Right atrium auricular region (tissue), 2 donors: ENCODE measurements at places on chromosomes 7 and 10. TPM values are rescaled to one million over a fixed set of nuclear protein-coding genes. Genes with fewer than 3 reads are reported as not detected.

GRCh38 chr7:1065263-1065584 is 20.9 kb downstream of the GPR146 start:
- DNase-seq: no peak

DNA sequence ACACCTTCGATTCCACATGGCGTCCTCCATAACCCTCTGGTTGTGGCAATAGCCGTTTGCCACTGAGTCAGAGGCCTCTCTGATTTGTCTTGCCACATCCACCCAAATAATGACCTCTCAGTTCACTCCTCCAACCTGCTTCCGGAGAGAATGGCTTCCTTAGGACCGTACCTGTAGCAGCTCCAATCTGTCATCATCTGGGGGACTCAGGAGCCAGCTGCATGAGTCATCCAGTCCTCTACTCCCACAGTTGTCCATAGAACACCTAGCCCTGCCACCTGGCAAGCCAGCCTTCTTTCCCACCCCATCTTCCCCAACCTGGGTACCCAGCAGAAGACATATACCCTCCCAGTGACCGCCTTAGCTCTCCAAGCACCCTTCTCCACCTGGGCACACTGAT is 64.4 kb upstream of the MXI1 start:
- no peak for DNase-seq

DNA sequence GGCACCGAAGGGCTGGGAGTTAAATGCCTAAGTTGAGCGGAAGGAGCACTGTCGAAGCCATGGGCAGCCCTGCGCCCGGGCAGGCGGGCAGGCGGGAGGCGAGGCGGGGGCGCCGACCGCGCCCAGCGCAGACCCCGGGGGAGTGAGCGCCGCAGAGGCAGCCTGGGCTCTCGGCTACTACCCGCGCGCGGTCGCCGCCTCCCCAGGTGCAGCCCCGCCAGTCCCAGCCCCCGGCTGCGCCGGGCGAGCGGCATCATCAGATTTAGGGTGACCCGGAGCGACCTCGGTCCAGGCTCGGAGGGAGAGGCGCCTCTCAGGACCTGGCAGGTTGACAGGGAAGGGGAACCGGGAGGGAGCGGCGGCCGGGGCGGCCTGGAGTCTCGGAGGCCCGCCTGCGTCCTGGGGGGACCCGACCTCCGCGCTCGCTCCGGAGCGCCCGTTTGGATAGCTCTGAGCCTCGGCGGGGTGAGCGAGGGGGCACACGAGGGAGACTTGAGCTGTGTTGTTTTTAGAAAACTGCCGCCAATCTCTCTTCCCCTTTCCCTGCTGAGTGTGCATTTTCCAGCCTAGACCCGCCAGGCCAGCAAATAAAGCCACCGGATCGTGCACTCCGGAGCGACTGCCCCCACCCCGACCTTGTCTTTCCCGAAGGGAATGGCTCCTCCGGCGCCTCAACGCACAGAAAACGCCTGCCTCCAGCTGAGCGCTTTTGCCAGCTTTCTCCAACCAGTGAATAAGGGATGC is 2.3 kb upstream of the NRP1 start:
- no peak for DNase-seq

DNA sequence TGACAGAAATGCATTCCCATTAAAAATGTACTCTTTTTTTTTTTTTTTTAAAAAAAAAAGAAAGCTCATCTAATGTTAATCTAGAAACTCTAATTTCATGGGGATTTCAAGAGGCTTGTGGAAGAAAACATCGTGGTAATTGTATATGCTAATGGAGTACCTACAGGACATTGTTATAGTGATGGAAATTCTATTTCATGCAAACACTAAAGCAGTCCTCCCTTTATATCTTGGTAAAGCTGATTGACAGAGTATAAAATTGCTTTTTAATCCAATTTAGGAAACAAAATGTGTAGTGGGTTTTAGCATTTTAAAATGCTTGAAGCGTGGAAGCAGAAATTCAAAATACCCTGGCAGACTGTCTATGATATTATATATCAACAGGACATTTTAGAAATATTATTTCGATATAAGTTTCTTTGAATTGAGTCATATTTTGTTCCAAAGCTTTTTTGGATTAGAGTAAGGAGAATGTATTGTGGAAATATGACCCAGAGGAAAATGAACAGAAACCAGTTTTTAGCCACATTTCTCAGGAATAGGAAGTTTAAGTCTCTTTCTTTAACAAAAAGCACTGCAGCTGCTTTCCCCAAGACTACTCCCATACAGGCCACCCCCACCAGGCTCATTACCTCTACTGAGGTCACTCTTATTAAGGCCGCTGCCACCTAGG is 121.9 kb downstream of the WNT2 start:
- no peak for DNase-seq

- no peak for DNase-seq
Measured at GRCh38 chr10:105974803-105975456, 1189.6 kb downstream of the SORCS1 start.

POLR2J2 gene
- 0.44 TPM for total RNA-seq
